ENCODE measurements at places on chromosomes 12 and 14. TPM values are rescaled to one million over a fixed set of nuclear protein-coding genes. Genes with fewer than 3 reads are reported as not detected.

The SMARCC2 gene
- 129 TPM for polyA plus RNA-seq

The EPS8 gene
- polyA plus RNA-seq, result 62.2 TPM

The GPR135 gene
- 9.3 TPM for polyA plus RNA-seq

The KCNJ8 gene
- 22.9 TPM for polyA plus RNA-seq

The DEGS2 gene
- 10.6 TPM for polyA plus RNA-seq

The SUOX gene
- 34.7 TPM for polyA plus RNA-seq

The KRT6B gene
- 0.22 TPM for polyA plus RNA-seq

The CRIP2 gene
- polyA plus RNA-seq, result 110 TPM

The CISTR gene
- not detected for polyA plus RNA-seq

The BCL11B gene
- polyA plus RNA-seq, result 0.60 TPM

The RHEBL1 gene
- 1.5 TPM for polyA plus RNA-seq

The SPTSSA gene
- polyA plus RNA-seq, result 22.7 TPM

The CCDC175 gene
- polyA plus RNA-seq, result 0.91 TPM

The KLRD1 gene
- 0.22 TPM for polyA plus RNA-seq

The FGF23 gene
- 0.05 TPM for polyA plus RNA-seq

The PRR4 gene
- 8.5 TPM for polyA plus RNA-seq

The OR2AP1 gene
- not detected for polyA plus RNA-seq

The ASPG gene
- 8.9 TPM for polyA plus RNA-seq

The CNTN1 gene
- polyA plus RNA-seq, result 79.5 TPM

The DTX1 gene
- 16.0 TPM for polyA plus RNA-seq

The BATF gene
- polyA plus RNA-seq, result 0.49 TPM

The MUCL1 gene
- 0.39 TPM for polyA plus RNA-seq

The NOVA1 gene
- 31.9 TPM for polyA plus RNA-seq

The KRT78 gene
- not detected for polyA plus RNA-seq

The PZP gene
- 0.87 TPM for polyA plus RNA-seq

The ALKBH2 gene
- 31.1 TPM for polyA plus RNA-seq

The NCAPD2 gene
- polyA plus RNA-seq, result 62.0 TPM

The AQP2 gene
- 0.76 TPM for polyA plus RNA-seq

The LTBP2 gene
- 2.8 TPM for polyA plus RNA-seq

The HSPB8 gene
- 24.5 TPM for polyA plus RNA-seq

The OAS1 gene
- polyA plus RNA-seq, result 10.2 TPM

The RPL36AL gene
- 225 TPM for polyA plus RNA-seq

The LRIG3 gene
- 104 TPM for polyA plus RNA-seq

The RFX4 gene
- polyA plus RNA-seq, result not detected

The SPIC gene
- not detected for polyA plus RNA-seq

The TCL1B gene
- 1.0 TPM for polyA plus RNA-seq

The SLC24A4 gene
- polyA plus RNA-seq, result 0.81 TPM

The GPR84 gene
- polyA plus RNA-seq, result not detected

The SAMD15 gene
- polyA plus RNA-seq, result 9.7 TPM

The SLC25A21 gene
- polyA plus RNA-seq, result 2.6 TPM

The EVL gene
- polyA plus RNA-seq, result 109 TPM

The ARHGAP9 gene
- 1.9 TPM for polyA plus RNA-seq

The SLC39A9 gene
- 92.0 TPM for polyA plus RNA-seq

The NUAK1 gene
- polyA plus RNA-seq, result 10.0 TPM

The CD4 gene
- 25.5 TPM for polyA plus RNA-seq
